Right kidney (tissue), 9 donors: ENCODE measurements at places on chromosomes 16 and 17.

DNA sequence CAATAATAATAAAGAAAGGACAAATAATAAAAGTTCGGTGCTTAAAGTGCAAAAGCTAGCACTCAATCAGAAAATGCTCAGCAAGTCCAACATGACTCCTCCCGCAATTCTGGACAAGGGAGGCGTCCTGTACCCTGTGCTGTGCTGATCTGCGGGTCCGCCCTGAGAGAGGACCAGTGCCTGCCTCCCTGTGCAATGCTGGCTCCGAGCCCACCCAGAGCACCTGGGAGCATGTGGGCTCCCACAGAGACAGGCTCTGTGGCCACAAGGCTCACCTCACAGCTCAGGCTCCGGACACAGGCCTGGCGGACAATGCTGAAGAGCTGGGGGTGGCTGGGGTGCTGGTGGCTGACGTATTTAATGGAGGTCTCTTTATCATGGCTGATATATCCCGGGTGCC is 11.1 kb downstream of the FLCN start:
- DNase-seq, result no peak

GRCh38 chr17:70271672-70272071 is 102.3 kb downstream of the KCNJ2 start:
- DNase-seq, result no peak

DNA sequence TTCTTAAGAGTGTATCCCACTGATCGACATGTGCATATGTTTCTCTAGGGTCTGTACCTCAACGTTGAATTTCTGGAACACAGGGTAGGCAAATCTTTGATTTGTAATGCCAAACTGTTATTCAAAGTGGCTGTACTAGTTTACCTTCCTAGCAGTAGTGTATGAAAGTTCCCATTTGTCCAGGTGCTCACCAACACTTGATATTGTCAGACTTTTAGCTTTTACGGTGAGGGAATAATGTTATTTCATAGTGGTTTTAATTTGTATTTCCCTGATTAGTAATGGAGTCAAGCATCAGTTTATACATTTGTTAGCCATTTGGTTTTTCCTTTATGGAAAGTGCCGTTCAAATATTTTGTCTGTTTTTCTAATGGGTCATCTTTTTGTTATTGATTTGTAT is 20.3 kb downstream of the GSDMB start:
- DNase-seq, result no peak

GRCh38 chr17:81711814-81712467 is at the start of gene SLC25A10:
Gene SLC25A10, plus strand, starts transcription at chr17:81712284. Its CDS starts 143 bp downstream, at chr17:81712427.
- DNase-seq, result peak; percentile 92

DNA sequence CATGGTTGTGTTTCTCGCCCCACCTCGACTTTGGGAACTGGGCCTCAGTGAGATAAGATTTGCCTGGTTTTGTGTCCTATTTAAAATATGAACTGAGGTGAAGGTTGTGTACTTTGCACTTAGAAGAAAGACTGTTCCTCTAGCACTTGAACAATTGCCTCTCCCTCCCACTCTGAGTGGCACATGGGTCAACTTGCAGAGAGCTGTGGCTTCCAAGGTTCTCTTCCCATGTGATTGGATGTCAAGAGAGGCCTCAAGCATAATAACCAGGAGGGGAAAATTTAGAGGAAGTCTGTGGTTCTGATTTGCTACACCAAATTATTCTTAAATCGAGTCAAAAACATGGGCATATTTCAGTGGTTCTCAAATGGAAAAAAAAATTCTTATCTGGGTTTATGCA is 329.2 kb downstream of the HS3ST3B1 start:
- DNase-seq, result no peak
